ENCODE measurements at places on chromosomes 7 and 10.

- DNase-seq = peak; percentile 2
These were observed 171.5 kb upstream of the SP4 start for GRCh38 chr7:21256310-21256877.

- no peak for DNase-seq
These were observed 507.9 kb downstream of the RPS24 start for GRCh38 chr10:78541481-78542140.

GRCh38 chr7:103799298-103799697 is 190.2 kb downstream of the RELN start:
- DNase-seq = no peak

DNA sequence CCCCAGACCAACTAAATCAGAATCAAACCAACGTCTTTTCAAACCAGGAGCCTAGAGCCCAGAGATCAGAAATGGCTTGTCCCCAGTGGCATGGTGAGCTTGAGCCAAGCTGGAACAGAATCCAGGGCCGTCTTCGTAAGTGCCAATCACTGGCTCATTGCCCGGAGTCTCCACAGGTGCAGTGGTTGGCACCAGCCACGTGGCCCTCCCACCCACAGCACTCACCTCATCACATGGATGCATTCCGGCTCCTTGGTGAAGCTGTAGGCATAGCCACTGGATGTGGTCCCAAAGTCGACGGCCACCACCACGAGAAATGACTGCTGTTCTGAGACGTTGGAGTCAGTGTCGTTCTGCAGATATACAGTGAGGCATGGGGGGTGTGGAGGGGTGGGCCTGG is 37.4 kb downstream of the HSPA12A start:
- no peak for DNase-seq

DNA sequence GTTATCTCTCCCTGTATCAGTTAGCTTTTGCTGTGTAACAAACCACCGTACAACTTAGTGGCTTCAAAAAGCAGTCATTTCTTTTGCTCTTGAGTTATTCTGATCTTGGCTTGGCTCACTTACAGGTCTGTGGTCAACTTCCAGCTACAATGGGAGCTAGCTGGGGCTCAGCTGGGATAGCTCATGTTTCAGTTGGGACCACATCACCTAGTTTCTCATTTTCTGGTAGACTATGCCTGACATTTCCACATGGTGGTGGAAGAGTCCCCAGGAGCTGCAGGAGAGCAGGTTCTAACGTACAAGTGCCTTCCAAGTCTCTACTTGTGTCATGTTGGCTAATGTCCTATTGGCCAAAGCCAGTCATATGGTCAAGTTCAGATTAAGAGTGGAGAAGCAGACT is 25.8 kb upstream of the PIP4K2A start:
- DNase-seq = no peak

DNA sequence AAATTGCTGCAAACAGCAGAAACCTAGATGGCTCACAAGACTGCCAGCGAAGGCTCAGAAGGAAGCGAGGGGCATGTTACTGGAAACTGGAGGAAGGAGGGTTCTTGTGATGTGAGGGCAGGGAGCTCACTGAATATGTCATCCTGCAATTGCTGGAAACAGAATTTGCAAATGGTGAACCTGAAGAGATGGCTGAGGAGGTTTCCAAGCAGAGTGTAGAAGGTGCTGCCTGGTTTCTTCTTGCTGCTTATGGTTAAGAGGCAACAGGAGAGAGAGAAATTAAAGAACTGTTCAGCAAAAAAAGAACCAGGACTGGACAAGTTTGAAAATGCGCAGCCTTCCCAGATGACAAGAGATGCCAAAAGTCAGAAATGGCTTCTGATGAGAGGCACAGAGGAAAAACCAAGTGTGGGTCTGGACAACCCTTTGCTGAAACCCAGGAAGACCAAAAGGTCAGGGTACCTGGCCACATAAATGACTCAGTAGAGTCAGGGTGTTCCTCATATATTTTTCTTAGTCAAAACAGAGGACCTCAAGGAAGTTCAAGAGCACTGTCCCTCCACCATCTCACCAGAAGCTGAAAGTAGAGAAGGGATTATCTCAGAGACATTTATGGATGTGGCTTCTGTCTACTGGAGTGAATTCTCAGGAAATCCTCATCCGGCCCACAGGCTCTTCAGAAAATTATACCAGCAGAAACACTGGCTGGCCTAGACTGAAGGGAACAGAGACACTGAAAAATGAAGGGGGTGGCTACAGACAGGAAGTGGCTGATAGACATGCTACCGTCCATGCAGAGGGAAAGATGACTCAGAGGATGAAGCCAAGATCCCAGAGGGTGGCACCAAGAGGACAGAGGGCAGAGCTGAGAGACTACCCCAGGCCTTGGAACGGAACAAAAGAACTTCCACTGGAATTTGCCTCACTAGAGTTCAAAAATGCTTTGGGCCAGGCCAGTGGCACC is 10.1 kb downstream of the PAPOLB start:
- no peak for DNase-seq

DNA sequence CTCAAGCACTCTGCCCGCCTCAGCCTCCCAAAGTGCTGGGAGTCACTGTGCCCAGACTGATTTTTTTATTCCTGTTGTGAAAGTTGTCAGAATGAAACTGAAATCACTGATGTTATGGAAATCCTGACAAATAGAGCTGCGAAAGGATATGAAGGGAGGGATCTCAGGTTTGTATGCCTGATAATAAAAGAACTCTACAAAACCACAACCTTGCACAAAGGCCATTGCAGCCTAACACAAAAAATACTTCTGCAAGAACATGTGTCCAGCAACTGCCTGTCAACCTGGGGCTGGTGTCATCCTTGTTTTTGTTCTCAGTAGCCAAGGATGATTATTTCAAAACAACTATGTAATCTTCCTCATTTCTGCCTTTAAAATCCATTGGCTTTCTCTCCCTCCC is 126.1 kb downstream of the NEBL start:
- no peak for DNase-seq
